ENCODE measurements at places on chromosomes 13 and 19.

DNA sequence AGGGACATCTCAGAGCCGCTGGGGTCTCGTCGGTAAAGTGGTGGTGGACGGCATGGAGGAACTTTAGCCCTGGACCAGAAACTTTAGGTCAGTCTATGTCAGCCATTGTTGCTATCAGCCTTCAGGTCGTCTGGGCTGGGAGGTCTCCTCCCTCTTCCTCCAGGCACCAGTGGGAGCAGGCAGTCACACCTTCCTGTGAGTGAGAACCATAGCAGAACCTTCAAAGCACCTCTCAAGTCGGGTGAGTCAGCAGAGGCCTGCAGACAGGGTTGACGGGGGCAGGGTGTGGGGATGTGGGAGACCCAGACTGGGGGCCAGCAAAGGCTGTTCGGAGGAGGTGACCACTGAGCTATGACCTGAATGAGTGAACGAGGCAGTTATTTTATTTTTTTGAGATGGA is 15.4 kb upstream of the SBNO2 start:
- DNase-seq, result no peak

DNA sequence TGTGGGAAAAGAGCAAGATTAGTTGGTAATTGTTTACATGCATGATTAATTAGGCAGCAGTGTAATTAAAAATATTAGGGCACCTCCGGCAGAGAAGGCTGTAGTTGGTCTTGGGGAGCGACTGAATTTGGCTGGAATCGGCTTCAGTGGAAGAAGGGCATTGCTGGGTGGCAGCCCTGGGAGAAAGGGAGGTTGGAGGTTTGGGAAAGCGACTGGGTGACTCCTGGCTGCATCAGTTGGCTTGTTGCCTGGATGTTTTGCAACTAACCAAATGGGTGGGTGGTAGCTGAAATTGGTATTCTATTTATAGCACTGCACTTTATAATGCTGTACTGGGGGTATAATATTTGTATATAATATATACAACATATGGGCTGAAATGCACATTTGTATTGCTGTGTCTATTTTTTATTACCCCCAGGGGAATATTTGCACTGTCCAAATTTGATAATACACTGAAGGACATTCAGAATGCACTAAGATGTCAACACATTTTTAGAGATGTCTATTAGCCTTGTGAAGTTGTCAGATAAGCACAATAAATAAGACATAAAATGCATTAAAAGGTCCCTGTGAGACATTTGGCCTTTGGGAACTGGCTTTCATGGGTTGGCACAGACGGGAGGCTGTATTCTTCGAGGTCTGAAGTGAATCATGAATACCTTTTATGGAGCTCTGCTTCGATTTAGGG is 1.7 kb downstream of the B3GLCT start:
- no peak for DNase-seq

DNA sequence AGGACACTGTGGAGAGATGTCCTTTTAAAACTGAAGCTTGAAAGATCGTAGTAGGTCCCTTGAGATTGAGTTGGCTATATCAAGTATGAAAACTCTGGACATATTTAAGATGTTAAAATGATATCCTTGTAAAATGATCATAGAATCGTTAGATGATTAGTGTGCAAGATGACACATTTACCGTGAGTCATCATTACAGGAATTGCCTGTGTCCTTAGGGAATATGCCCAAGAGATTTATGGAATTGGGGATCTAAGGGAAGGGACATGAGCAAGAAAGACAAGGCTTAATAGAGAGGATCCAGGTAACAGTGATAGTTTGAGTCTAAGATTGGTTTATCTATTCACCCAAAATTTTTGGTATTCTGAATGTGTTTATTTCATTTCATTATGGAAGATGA is 233.7 kb downstream of the GPC5 start:
- no peak for DNase-seq

GRCh38 chr13:44052780-44053184 is 173.1 kb downstream of the LACC1 start:
- no peak for DNase-seq

DNA sequence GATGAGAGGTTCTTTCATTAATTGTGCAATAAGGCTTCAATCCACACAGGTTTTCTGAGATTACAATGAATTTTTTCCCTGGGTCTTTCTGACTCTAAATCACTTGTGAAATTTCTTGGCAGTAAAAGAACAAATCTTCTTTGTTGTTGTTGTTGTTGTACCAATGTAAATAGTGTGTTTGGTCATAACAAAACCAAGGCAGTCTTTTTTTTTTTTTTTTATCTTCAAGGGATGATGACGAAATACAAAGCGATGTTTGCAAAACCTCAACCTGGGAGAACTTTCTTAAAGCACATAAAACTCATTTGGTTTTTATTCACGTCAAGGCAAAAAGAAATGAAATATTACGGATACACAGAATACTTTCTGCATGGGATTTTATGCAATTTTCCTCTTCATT is 462.0 kb downstream of the LIG4 start:
- DNase-seq, result no peak

- DNase-seq, result no peak
These were observed 90.0 kb downstream of the TNFRSF19 start for GRCh38 chr13:23660249-23660648.

DNA sequence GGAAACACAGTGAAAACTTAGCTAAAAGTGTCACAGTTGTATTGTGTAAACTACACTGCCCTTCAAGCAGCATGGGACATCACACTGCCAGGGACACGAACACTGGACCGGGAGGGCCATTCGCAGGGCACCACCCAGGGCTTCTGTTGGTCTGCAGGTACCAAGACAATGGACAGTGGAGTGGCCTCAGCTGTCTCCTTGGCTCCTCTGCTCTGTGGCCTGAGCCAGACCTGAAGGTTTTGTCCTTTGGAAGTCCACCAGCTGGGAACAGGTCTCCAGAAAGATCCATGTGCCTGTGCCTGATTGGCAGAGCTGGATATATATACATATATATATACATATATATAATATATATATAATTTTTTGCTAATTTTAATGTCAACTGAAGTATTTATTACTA is 149.8 kb downstream of the ZNF536 start:
- no peak for DNase-seq

Measured in midbrain (tissue), 1 donor.